ENCODE measurements at places on chromosomes 2 and 18.
A peak's percentile ranks its signal among the peaks of the same experiment; 100 is the strongest.

DNA sequence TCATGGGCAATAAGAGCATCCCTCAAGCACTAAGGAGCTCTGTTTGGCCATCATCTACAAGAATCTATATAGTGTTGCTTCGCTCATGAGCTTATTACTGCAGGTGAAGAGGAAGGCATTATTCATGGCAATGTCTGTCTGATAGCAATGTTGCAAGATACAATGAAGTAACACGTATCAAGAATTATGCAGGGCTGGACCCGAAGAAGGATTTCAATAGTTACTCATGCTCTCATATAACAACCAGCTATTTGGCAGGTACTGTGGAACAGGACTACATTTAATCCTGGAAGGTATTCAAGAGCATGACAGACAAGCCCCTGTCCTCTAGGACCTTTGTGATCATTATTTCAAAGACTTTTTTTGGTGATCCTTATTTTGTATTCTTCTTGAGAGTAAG, 109.6 kb downstream of the LAMA3 start:
- DNase-seq = no peak

GRCh38 chr2:105110295-105110829, 72.5 kb downstream of the MRPS9 start:
- DNase-seq = no peak

GRCh38 chr2:11678306-11678960, 8.4 kb upstream of the NTSR2 start:
- no peak for DNase-seq

DNA sequence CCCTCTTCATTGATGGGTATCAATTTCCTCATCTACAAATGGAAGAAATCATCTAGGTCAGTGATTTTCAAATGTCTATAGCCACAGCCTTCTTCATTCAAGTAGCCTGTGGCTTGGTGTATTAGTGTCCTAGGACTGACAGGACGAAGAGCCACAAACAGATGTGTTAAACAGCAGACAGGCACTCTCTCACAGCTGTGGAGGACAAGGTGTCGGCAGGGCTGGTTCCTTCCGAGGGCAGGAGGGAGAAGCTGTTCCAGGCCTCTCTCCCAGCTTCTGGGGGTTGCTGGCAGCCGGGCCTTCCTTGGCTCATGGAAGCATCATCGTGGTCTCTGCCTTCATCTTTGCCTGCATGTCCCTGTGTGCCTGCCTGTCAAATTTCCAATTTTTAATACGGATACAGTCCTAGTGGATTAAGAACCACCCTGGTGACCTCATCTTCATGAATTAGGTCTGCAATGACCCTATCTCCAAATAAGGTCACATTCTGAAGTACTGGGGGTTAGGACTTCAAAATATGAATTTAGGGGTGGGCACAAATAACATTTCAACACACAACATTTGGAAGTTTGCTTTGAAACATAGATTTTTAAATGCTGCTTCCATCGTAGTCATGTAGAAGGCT, 86.5 kb downstream of the PTGR3 start:
- DNase-seq = no peak

GRCh38 chr2:205902041-205902899, 183.7 kb downstream of the INO80D start:
- no peak for DNase-seq

DNA sequence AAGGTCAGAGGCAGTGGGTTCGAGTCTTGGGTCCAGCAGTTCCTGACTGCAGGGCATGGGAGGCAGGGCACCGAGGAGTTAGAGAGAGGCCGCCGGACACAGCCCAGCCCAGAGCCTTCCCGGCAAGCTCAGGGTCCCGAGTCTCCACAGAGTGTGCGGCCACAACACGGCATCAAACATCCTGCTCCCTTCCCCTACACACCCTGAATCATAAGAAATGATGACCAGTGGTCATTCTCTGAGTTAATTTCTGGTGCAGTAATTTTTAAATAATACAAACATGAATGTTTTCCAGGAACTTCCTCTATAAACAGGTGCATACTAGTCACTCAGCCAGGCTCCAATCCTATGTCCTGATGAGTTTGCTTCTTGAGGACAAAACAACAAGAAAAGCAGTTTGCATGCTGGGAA, 118.0 kb downstream of the PXDN start:
- no peak for DNase-seq

DNA sequence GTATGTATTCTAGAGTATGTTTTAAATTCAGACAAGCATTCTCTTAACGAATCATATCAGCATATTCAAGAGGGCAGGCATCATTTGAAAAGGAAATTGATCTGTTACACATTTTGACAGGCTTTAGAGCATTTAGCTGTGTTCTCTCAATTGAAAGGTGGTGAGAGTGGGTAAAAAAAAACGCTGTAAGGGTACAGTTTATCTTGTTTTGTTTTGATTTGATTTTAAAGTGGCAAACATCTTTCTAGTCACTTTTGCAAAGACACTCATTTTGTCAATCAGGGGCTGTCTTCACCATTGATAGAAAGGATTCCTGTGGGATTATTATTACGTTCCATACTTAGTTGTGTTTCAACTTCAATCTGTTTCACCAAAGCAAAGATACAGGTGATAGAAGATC, 2.2 kb downstream of the CDH19 start:
- no peak for DNase-seq

GRCh38 chr2:29762239-29762638, 159.1 kb downstream of the ALK start:
- DNase-seq = no peak

DNA sequence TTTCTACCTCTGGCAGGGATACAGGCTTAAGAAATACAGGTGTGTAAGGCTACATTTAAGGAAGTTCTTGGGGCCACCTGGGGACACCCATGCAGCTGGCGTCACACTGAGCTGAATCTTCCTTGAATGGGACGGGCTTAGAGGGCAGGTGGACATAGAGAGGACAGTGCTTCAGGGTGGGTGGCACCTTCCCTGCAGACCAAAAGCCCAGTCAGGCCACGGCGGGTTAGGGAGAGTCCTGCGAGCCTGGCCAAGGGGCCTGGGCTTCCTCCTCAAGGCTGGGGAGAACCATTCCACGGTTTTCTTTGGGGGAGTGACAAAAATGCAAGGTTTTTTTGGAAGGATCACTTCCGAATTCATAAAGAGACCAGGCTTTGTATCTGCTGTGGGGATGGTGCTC, 73.4 kb downstream of the GNAL start:
- no peak for DNase-seq

DNA sequence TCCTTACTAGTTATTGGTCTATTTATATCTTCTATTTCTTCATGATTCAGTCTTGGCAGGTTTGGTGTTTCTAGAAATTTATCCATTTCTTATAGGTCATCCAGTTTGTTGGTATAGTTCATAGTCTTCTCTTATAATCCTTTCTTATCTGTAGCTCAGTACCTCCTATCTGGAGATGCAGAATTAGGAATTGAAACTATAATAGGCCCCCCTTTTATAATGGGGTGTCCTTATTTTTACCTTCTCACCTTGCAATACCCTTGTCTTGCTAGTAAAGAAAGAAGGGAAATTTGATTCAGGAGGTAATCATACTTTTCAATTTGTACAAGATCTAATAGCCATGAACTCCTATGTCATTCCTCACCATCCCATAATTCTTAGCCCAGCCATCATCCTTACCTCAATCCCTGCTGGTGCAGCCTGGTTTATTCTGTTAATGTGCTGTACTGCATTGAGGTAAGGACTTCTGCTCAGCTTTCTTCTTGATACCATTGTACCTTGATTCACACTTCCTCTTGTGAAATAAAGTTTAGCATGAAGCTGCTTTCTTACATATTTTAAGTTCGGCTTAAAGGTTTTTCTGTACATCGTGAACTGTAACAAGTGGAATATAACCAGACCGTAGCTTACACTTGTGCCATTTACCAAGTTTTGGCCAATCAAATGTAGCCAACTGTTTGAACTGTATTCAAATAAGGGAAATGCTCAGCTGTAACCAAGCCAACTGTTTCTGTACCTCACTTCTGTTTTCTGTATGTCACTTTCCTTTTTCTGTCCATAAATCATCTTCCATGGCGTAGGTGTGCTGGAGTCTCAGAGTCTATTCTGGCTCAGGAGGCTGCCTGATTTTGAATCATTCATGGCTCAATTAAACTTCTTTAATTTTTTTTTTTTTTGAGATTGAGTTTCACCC, 40.1 kb upstream of the PTH2R start:
- DNase-seq = no peak

DNA sequence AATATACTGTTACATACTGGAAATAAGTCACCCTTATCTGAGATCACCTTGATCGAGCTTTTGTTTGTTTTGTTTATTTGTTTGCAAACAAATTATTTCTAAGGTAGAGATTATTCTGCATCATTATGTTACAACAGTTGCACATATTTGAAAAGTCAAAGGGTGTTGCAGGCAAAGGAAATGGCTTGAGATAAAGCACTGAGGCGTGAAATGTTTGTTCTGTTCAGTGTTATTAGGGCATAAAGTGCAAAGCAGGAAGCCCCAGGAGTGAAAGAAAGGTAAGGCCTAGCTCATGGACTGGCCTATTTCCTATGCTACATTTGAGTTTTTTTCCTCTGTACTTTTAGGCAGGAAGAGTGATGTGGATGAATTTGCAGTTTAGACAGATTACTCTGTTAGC, 1815.6 kb upstream of the LRRTM1 start:
- DNase-seq = no peak

DNA sequence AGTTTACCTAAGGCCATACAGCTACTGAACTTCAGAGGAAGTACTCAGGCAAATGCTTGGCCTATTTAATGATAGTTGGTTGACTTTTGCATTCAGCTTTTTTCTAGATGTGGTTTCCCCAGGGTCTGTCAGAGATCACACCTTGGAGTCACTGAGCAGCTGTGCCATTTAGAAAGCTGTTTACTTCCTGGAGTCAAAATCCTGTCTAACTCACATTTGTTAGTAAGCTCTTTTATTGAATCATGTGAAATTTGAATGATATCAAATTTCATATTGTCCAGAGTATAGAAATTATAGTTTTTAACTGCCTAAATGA, 7.6 kb upstream of the TRIB2 start:
- DNase-seq = no peak

DNA sequence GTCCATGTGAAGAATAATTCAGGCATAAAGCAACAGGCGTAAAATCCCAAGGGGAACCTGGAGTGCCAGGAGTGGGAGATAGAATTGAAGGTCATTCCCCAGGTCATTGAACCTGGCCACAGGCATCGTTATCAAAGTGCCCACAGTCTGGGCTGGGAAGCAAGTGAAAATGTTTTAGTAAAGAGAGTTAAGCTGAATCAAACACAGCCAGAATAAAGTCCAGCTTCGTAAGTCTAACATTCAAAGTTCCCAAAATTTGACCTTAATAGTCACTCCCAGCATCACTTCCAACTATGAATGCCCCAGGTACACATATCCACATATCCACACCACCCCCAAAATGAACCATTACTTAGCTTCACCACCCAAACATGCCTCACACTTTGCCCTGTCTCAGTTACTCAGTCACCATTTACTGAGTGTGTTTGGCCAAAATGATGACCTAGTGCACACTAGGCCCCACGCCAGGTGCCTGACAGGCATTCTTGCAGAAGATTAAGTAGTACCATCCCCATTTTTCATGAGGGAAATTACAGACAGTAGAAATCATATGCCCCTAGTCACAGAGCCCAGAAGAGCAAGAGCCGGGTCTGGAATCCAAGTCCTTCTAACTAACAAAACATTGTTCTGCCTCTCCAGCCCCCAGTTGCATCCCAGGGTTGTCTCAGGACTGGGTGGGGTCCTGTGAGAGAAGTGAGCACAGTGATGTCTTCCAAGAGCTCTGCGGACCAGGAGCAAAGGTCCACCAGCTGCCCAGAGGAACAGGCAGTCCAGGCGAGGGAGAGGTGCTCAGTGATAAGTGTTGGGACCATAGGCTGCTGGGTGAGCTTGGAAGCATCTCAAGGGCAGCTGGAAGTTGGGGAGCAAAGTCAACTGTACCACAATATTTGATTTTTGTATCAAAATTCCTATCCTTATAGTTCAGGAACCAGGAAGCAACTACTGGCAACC, 65.2 kb upstream of the MYCN start:
- no peak for DNase-seq

GRCh38 chr2:217521820-217522219, 481.0 kb downstream of the TNS1 start:
- DNase-seq = no peak

DNA sequence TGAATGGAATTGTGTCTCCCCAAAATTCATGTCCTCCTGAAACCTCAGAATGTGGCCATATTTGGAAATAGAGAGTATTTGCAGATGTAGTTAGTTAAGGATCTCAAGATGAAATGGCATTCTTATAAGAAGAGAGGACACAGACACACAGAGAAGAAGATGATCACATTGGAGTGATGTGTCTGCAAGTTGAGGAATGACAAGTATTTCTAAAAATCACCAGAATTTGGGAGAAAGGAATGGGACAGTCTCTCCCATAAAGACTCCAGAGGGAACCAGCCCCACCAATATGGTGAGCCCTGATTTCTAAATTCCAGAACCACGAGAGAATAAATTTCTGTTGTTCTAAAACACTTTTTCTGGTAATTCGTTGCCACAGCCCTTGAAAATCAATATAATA, 166.3 kb downstream of the C1D start:
- DNase-seq = no peak

GRCh38 chr2:189657867-189658266, 3.4 kb upstream of the ASNSD1 start:
- peak; percentile 32 for DNase-seq

- no peak for DNase-seq
These were observed 2.1 kb downstream of the MDH1 start for GRCh38 chr2:63590626-63591408.

GRCh38 chr2:48530033-48530811, at the start of gene STON1:
Gene STON1, plus strand, starts transcription at chr2:48530154. Its CDS starts 50,480 bp downstream, at chr2:48580634.
- DNase-seq = no peak

GRCh38 chr18:59395226-59396175, 36.4 kb upstream of the LMAN1 start:
- no peak for DNase-seq

DNA sequence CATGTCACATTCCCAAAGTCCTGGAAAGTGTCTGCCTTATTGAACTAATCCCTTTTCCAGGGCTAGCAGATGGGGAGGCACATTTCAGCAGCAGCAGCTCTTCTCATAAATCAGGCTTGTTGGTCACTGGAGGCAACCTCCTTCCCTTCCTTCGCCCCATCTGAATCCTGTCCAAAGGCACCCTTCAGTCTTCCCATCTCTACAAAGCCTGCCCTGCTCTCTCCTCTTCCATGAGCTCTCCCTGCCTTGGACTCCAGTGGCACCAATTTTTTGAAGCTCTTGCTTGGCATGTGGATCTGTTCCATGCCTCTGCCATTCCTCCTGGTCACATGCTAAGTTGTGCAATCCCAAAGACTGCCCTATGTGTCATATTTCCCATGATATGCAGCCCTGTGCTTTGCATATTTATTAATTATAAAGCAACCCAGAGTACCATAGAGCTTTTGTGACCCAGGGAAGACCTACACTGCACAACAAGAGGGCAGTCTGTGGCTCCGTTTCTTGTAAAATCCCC, 70.3 kb downstream of the ANTXR1 start:
- no peak for DNase-seq

DNA sequence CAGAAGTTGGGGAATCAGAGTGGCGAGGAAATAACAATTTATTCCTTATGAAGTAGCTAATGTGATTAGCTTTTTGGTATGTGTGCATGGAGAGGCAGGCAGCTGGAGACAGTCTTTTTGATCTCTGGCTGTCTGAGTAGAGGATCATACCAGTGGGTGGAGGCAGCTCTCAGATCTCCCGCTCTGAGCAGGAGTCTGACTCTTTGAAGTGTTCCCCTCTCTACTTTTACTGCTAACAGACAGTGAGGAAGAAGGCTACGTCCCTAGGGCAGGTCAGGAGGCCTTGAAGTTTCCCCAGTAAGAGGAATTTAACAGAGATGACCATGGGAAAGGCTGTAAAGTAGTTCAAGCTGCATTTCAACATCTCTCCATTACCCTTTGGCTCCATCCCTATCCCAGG, 111.9 kb upstream of the REG3A start:
- DNase-seq = no peak
